NCI-H2171 treated with DMSO at 0.1 percent for 48 hours (cell line): ENCODE measurements at places on chromosomes 6 and 20.

- DNase-seq = no peak
Measured at GRCh38 chr6:155861821-155862220, 406.2 kb upstream of the NOX3 start.

DNA sequence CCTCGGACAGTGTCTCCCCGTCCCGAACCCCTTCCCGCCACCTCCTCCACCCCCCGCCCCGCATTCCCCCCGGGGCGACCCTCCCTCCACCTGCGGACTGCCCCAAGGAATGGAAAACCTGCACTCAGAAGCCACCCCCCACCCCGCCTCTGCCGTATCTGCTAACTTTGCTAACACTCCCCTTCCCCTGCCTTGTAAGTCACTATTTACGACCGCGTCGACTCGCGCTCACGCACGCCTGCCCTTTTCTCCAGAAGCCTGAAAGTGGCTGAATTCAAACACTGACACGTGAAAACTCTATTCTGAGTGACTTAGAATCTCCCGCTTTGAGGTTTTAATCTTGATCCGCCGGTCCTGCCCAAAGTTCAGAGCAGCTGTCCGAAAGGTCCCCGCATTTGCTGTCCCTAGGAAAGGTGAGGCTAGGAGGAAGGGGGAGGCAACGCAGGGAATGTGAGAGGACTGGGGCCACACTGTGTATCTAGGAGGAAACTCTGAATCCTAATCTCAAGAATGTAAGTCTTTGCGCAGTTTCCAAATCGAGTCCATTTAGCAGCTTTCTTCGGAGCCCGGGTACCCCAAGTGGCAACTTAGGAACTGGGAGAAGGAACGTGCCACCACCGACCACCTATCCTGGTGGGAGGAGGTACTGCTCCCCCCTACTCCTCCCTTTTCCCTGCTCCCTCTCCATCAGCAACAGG lies 9.3 kb upstream of the POU3F2 start:
- no peak for DNase-seq

GRCh38 chr20:12575352-12576095 lies 433.2 kb upstream of the SPTLC3 start:
- DNase-seq = peak; percentile 15

DNA sequence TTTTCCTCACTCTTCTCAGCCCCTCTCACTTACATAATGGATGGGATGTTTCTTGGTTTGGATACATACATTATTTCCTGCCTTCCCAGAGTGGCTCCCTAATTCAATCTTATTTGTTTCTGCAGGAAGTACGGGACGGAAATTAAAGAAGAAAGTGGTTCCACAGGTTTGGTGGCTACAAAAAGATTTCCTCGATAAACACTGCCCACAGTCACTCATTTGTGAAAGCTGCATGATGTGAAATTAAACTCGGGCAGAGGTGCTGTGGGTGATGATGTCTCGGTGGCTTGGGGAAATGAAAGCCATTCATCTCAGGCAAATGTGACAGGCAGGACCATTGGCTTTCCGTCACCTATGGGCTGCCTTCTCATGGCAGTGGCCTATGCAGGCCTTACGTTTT lies 119.5 kb upstream of the KCNG1 start:
- no peak for DNase-seq

- DNase-seq = no peak
Measured at GRCh38 chr20:32357375-32357868, 709 bp upstream of the ASXL1 start.

DNA sequence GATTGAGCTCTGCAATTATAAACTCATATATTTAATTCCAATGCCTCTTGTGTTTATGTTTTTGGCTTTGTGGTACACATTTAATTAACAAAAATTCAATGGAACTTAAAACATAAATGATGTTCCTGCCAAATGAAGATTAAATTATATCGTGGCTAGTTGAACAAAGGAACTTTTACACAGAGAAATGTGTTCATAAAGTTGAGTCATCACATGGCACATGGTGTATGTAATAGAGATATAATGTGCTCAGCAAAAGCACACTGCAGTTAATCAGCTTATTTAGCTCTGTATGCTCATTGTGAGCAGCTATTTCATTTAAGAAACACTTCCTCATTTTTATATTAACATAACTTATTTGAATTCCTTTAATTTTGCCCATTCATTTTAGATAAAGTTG lies 1295.6 kb upstream of the CITED2 start:
- DNase-seq = no peak

GRCh38 chr20:17343656-17344452 lies 117.0 kb downstream of the PCSK2 start:
- DNase-seq = peak; percentile 26

GRCh38 chr6:100366419-100366818 lies 98.3 kb downstream of the SIM1 start:
- DNase-seq = no peak

DNA sequence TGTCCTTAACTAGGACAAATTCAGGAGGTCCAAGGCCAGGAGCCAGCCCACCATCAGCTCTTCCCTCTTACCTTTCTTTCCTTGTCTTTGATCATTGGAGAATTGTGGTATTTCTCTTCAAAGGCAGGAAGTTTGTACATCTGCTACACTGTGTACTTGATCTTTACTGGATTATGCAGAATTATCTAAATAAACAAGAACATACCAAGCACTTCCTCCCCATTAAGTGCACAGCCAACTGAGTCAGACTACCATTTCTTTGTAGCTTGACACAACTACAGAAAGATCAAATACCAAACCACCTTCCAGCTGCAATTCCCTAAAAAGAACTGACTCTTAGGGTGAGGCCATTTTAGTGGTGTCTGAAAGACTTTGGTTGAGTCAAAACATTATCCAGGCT lies 195.1 kb downstream of the HDGFL1 start:
- DNase-seq = no peak

GRCh38 chr6:40400738-40401137 lies 186.4 kb downstream of the LRFN2 start:
- DNase-seq = no peak
